ENCODE measurements at places on chromosomes 6 and 20.

DNA sequence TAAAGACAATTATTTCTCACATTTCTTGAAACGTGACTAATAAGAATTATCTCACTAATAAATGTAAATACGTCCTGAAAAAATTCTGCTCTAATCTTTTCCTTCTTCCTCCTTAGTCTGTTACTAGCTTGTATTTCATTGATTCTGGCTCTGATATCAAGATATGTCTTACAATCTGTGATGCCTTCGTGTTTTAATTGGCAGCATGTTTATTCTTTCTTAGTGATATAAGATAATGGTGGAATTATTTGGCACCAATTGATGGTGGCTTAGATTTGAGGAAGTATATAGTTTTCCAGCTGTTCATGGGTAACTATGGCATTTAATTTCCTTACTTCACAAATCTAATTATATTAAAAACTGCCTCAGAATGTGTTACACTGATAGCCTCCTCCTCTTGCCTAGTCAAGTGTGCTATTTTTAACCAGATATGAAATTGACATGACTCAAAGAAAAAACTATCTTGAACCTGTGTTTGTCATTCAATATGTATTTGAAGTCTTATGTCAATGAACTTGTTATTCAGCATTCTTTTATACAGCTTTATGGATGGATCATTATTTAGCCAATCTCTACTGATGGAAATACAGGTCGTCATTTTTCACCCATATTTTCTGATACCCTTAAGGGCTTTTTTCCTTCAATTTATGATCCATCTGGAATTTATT, 5.3 kb downstream of the CCNC start:
- no peak for DNase-seq

DNA sequence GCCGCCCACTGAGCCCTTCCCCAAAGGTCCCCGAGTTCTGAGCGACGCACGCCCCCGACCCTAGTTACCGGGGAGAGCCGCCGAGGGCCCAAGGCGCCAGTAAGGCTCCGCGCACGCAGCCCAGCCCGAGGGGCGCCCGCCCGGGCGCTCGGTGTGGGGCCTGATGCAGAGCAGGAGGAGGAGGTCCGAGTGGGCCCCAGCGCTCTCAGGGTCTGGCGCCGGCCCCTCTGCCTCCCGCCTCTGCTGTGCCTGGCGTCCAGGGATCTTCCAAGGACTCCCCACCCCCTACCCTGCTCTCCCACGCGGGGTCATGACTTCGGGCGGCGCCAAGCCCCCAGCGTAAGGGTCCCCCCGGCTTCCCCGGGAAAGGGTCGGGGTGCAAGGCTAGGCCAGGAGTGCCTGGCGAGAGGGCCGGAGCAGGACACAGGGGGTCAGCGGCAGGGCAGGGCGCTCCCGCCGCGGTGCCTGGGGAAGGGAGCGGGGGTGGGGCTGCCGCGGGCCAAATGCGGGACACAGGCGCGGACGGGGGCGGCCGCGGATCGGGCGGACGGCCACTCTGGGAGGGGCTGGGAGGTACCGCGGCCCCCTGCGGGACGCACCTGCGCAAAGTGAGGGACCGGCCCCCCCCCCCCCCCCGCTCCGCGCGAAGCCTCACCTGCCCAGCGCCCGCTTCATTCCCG, 637 bp downstream of the ABHD12 start:
- peak; percentile 65 for DNase-seq

DNA sequence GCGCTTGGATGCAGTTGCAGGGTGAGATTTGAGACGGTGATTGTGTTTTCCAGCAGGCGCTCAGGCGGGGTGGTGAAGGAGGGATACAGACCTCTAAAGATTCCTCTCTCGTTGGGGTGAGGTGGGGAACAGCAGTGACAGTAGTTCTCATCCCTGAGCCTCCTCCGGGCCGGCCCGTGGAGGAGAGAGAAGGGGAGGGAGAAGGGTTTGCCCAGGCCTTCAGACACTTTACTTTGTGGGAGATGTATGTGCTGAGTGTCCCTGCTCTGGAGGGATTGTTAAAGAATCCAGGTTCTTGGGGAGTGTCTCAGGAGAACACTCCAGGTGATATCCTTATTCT, 41.0 kb downstream of the PSMB9 start:
- DNase-seq, result no peak

DNA sequence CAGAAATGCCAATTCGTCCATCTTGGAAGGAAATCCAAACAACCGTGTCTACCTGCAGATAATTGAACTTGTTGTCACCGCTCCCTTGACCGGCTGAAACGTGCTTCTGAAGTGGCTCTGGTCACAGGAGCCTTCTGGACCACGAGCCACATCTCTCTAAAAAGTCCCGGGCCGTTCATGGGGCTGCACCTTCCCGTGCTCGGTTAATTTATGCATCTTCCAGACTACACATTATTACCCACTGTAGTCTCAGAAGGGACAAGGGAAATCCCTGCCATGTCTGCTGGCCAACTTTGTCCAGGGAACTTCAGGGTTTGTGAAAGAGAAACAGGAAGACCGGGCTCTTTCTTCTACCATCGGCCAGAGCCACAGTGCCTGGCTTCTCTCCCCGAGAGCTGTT, 63.4 kb upstream of the MPC1 start:
- no peak for DNase-seq

DNA sequence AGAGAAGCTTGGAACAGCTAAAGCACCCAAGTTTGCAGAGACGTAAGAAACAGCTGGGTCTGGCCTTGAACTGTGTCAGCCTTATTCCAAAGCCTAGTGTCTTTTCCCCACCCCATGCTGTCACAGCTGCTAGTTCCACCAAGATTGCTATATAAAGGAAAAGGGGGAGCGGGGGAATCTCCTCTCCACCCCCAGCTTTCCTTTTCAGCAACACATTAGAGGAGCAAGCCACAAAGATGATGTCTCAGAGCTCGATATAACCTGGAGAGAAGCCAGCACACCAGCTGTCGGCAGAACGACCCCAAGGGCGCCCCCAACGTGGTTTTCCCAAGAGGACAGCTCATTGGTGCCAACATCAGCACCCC, 36.5 kb downstream of the ATP9A start:
- DNase-seq, result no peak

GRCh38 chr6:136250686-136251008, 536 bp upstream of the MTFR2 start:
- DNase-seq, result no peak
